Large intestine (tissue), 12 donors: ENCODE measurements at places on chromosomes 7 and 10.

DNA sequence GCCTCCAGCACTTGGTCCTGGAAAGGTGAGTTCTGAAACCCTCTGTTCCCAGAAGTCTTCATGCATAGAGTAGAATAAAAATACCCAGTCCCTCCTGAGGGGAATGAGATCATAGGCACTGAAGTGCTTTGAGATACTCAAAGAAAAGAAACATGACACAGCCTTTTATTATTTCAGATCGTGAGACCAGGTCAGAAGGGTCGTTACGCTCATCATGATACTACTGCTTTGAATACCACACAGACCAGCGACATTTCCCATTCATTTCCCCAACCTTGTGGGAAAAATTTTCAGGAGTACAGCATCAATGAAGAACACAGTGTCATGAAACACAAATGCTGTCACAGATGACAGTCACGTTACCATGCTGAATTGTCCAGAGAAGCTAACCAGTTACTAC, 15.0 kb downstream of the CLRN3 start:
- DNase-seq, result no peak

DNA sequence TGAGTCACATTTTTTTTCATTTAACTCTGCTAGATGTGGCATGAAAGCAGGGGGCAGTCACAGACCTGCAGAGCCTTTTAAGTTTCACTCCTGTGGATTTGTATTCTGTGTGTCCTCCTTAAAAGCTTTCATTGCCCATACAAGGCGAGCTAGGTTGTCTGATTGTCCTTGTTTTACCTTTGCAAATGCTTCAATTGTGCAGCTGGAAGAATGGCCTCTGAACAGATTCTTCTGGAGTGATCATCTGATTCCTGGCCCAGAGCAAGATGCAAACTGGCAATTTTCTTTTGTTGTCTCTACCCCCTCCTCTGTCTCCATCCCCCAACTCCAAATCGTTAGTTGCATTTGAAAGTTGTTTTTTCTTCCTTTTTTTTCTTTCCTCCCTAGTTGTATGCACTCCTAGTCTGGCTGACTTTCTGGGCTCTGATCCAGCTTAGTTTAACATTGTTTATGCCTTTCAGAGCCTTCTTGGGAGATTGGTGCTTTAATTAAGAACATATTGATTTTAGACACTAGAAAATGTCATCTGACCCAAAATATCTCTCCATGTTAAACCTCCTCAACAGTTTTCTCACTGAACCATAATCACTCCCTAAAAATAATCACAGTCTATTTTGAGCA, 150.2 kb downstream of the REEP3 start:
- no peak for DNase-seq

DNA sequence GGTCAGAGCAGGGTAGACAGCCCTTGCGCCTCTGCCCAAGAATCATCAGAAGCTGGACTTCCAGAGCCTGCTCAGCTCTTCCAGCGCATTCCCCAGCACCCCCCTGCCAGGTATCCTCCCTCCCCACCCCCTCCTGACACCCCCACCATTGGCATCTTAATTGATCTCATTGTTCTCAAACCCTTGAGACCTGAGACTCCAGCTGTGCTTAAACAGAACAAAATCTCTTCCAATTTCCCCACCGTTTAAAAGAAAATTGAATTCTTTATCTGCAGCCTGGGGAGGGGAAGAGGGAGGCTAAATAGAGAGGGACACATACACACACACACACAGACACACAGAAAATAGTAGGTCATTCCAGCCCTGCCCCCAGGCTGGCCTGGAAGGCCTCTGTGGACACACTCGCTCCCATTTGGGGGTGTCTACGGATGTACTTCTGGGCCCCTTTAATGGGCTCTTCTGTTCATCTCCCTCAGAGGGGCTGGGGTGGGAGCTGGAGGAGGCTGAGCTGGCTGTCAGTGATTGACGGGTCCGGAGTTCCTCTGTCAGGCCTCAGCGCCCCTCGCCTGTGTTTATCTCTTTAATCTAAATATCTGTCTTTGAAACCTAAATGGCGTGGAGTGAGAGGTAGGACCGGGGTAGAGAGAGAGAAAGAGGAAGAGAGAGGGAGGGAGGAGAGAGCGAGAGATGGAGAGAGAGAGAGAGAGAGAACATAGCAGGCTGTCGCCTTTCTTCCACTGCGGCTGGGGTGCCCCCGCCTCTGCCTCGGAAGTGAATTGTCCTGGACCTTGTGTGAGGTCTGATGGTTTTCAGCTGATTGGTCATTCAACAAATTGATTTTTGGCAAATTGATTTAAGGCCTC, 61.7 kb downstream of the C10orf105 start:
- no peak for DNase-seq

DNA sequence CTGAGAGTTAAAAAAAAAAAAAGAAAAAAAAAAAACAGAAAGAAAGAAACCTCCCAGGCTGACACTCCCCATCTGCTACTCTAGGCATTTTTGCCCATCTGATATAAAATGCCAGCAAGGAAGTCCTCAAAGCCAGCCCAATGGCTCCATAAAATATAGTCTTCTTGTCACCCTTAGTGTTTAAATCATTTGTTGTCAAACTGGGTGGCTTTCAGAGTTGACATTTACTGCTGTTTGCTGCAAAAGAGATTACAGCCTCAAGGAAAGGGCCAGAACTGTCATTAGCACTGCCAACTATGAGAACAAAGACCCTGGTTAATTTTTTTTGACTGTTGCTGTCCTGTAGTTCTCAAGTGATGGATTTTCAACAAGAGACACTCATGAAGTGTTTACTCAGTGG, 86.5 kb downstream of the TRIL start:
- no peak for DNase-seq

GRCh38 chr7:1651031-1651446, 19.0 kb upstream of the ELFN1 start:
- DNase-seq, result no peak

DNA sequence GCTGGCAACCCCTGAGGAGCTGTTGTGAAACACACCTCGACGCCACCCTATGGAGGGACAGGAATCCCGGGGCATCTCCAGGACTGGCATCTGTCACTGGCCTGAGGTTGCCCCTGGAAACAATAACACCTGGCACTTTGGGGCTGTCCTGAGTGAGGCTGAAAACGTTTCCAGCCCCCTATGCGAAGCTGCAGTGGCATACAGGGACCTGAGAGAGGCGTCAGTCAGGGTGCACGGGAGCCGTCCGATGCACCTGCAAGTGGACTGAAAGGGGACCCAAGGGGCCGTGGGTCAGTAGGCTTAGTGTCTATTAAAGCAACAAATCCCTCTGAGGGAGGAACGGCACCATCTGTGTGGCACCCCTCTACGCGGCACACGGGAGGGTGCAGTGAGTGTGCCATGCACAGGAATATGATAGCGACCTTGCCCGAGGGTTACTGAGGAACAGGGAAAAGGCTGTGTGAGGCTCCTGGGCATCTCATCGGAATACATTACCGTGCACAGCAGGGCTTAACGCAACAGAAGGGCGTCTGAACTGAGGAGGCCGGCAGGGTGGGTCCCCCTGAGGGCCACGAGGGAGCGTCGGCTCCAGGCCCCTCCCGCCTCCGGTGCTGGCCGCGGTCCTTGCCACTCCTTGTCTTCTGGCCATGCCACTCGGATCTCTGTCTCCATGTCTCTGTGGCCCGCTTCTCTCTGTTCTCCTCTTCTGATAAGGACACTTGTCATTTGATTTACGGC, 50.4 kb downstream of the FOXL3 start:
- DNase-seq, result no peak
